T-cell (primary cell): ENCODE measurements at places on chromosomes 12 and 14. TPM values are rescaled to one million over a fixed set of nuclear protein-coding genes. Genes with fewer than 3 reads are reported as not detected.

DNA sequence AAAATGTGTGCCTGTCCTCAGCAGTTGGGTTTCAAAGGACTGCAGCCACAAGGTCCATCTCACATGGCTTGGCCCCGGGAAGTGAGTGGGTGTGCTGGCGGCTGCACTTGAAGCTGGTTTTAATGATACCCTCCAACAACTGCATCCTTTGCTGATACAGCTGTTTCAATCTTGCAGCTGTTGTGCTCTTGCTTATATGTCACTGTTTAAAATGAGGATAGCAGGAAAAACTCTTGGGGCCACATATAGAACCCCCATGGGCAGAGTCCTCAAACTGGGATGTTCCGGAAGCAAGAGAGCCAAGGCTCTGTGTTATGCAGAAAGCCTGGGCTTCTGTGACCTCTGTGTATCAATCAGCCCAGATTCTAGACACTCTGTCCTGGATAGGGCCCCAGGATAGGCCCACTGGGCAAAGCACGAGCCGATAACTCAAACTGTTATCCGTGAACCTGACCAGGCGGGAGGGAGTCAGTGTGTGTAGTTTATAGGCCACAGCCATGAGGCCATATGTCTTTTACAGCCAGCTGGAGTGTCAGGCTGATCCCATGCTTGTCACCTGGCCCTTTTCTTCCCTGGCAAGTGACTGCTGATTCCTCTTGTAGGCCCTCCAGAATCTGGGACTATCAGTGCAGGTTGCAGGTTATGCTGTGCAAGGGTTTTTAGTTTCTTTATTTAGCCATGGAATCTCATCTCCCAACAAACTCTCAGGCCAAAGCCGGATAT lies 74.3 kb downstream of the SSPN start:
- DNase-seq: no peak

IL23A gene
- total RNA-seq: 28.7 TPM

RAD9B gene
- total RNA-seq: 0.18 TPM

METTL1 gene
- total RNA-seq: 14.5 TPM

DNA sequence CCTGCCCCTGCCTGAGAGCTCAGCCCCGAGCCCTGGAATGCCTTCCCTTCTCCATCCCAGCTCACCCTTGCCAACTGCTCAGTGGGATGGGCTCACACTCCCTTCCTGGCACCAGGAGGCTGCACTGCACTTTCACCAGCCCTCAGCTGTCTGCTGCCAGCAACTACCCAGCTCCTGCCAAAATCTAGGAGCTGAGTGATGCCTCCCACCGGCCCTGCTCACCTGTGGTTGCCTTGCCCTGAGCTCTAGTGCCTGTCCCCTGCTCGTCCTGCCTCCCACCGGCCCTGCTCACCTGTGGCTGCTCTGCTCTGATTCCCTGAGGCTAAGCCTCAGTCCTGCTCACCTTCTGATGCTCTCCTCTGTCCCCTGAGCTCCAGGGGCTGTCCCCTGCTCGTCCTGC lies 119.8 kb downstream of the TMEM121 start:
- no peak for DNase-seq

ASCL1 gene
- total RNA-seq: not detected

GRCh38 chr14:90274808-90275457 lies 18.6 kb downstream of the PSMC1 start:
- no peak for DNase-seq

SLC39A9 gene
- total RNA-seq: 23.4 TPM

DNA sequence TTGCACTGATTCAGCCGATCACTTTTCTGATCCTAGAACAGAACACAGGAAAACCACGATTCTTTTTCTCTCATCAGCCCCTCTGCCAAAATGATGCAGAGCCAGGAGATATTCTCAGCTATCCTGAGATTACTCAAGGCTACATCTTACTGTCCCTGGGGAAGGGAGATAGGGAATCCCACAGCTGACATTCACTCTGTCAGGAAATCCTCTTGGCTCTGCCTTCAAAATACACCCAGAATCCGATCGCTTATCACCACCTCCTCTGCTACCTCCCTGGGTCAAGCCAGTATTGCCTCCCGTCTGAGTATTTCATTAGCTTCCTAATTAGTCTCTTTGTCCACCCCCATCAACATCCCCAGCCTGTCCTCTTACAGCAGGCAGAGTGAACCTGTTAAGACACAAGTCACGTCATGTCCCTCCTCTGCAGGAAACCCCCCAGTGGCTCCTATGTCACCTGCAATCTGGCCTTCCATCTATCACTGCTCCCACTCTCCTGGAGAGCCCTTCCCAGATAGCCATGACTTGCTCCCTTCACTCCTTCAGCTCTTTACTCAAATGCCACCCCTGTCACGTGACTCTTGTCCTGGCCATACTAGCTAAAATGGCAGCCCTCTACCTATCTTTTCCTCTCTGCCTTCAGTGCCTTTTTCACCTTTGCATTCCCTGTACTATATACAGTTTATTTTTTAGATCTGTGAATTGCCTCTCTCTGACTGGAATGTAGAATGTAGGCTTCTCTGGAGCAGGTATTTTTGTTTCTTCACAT lies 70.3 kb downstream of the GALNT4 start:
- no peak for DNase-seq

EID3 gene
- total RNA-seq: 11.5 TPM

CPSF6 gene
- total RNA-seq: 90.9 TPM

DNA sequence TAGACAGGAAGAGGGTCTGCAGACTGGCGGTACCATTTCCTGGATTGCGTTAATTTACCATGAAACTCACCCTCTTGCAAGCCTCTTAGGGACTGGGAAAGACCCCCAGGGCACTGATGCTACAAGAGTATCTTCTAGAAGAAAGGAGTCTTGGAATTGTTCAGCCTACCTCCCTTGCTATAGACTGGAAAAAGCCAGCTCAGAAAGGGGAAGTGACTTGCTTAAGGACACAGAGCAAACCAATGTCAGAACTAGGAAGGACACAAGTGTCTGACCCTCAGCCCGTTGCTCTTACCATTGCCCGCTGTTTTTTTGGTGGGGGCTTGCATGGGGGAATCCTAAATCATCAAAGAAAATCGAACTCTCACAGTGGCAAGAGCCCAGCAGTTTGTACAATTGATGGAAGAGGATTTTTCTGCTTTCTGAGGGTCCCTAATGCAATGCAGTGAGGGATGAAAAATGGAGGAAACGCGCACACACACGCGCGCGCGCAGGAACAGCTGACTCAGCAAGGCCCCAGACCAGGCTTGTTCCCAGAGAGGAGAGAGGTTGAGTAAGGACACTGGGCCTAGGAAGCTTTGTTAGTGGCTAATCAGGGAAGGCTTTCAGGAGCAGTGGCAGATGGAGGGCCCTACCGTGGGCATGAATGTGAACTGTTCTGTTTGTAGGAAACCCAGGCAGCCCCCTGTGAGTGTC lies 50.9 kb downstream of the RIN3 start:
- DNase-seq: no peak

POLE gene
- 70.4 TPM for total RNA-seq
